ENCODE measurements at places on chromosomes 5 and 9. TPM values are rescaled to one million over a fixed set of nuclear protein-coding genes. Genes with fewer than 3 reads are reported as not detected.
A peak's percentile ranks its signal among the peaks of the same experiment; 100 is the strongest.

The ZCCHC10 gene
- total RNA-seq: 17.8 TPM

The LECT2 gene
- not detected for total RNA-seq

The TMEM250 gene
- total RNA-seq: 34.0 TPM

The GARNL3 gene
- total RNA-seq: 6.0 TPM

The PCDHGA5 gene
- 0.16 TPM for total RNA-seq

The TXNDC8 gene
- total RNA-seq: not detected

The TRAF1 gene
- total RNA-seq: 7.1 TPM

The ARL14EPL gene
- not detected for total RNA-seq

The PDE8B gene
- 2.5 TPM for total RNA-seq

DNA sequence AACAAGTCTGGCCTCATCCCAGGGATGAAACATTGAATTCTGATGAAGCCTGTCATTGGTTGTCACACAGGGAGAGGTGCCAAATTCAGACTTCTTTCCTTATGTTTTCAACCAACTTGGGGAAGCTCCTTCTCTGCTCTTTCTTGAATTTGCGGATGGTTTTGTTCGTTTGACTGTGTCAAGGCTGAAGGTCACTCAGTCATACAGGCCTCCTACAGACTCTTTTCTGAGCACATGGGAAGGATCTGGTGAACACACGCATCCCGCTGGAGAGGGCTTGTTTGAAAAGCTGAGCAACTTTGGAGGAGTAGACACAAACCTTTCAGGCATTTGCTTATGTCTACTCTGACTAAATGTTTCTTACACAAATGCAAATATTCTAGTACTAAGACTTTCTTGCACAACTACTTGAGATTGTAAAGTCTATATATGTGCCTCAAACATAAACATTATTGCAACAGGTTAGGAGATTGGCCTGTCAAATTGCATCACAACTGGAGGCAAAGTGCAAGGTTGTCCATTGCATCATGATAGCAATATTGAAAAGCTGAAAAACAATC is 151.5 kb upstream of the NR3C1 start:
- no peak for DNase-seq

GRCh38 chr9:2913026-2913425 is 69.1 kb upstream of the PUM3 start:
- DNase-seq: no peak

GRCh38 chr5:73369278-73369677 is 79.3 kb downstream of the FOXD1 start:
- DNase-seq: no peak

GRCh38 chr9:19290103-19290502 is 59.6 kb downstream of the DENND4C start:
- no peak for DNase-seq

DNA sequence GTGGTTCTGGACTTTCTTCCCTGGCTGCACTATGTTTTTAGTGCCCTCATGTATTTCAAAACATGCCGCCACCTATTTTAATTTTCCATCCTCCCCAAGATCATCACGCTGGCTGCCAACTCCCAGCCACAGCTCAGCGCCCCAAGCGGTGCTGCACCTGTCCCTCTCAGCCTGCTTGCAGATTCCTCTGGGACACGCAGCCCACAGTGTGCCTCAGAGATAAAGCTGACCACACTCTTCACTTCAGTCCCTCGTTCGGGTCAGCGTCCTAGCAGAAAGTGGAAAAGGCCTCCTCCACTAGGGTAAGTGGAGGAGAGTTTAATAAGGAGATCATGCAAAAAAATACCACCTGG is 56.2 kb upstream of the CKS2 start:
- no peak for DNase-seq

DNA sequence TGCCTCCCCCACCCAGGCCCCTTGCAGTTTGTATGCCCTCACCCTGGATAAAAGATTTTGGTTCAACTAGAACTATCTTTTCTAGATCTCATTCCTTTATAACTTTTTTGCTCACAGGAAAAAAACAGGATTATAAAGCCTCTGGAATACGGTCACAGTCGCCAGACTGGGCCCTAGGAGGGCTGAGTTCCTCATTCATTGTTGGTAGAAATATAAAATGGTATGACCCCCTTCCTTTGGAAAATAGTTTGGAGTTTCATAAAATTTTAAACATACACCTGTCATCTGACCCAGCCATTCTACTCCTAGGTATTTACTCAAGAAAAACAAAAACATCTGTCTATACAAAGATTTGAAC is 82.1 kb downstream of the HSD17B3 start:
- DNase-seq: no peak

DNA sequence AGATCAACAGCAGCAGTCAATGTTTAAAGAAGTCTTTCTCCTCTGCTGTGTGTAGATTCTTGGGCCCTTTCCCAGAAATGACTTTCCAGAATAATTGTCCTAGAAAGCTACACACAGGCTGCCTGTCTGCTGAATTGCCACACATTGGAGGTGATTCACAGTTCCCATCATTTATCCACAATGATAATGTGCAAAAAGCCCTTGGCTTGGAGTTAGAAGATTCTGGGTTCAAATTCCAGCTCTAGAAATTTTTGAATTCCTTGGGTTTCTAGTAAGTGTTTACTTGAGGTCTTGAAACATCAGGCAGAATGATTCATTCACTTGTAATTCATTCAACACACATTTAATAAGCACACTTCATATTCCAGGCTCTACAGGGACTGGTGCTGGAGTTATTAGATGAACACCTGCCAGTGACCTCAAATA is 28.6 kb upstream of the EPB41L4B start:
- no peak for DNase-seq

DNA sequence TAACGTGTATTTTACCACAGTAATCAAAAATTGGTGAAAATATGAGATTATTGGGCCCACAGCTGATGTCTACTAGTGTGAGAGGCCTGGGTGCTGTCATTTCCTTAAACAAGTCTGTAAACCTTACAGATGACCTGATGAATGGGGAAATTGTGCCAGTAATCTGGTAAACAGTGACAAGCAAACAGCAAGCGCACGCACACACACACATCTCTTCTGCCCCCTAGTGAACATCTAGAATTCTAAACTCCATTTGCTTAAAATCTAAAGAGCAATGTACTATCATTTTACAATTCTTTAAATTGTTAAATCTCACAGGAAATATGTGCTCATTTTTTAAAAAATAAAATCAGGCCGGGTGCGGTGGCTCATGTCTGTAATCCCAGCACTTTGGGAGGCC is 7.5 kb upstream of the RAPGEF1 start:
- no peak for DNase-seq

- no peak for DNase-seq
Observed at GRCh38 chr5:83510260-83510659, 38.7 kb downstream of the VCAN start.

DNA sequence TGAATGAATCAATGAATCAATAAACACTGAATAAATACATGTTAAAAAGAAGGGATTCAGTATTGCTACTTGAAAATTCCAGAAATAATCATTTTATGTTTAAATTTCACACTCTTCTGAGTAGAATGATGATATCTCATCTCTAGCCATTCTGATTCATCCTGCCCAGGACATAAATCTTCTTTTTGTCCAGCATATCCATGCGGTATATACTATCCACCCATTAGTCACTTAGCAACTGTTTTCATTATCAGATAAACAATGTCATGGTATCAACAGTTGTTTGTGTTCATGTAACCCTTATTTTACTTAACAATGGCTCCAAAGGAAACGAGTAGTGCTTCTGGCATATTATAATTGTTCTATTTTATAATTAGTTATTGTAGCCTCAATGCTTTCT is 432.4 kb upstream of the SMC2 start:
- DNase-seq: no peak

GRCh38 chr5:95142145-95142544 is 142.7 kb downstream of the MCTP1 start:
- no peak for DNase-seq

DNA sequence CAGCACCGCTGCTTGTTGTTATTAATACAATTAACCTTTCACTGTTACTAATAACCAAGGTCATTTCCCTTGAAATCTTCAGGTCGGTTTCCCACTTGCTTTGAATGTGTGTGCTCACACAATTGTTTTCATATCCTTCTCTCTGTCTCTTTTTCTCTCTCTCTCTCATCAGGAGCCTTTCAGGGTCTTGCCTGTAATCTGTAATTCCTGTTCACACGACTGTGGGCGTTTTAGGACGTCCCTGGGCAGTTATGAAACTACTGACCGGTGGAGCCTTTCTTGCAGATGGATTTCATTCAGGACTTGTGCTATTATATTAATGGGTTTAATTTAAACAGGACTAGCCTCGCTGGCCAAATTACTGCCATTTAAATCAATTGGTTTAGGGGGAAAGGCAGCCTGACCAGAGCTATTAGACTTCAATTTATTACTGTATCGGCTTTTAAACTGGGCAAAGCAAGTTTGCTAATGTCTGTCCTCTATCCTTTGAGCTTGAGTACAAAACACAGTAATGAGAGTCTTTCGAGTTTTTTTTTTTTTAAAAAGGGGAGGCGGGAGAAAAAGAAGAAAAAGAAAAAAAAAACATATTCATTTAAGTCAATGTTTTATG is 316.0 kb upstream of the TLE4 start:
- no peak for DNase-seq

GRCh38 chr9:90881648-90882047 is 80.0 kb downstream of the SYK start:
- DNase-seq: peak; percentile 56

- DNase-seq: no peak
Observed at GRCh38 chr5:78534148-78534904, 114.2 kb downstream of the LHFPL2 start.

- DNase-seq: no peak
Observed at GRCh38 chr5:32584646-32585045, 711 bp upstream of the SUB1 start.

- no peak for DNase-seq
Observed at GRCh38 chr5:150153483-150153882, 2.2 kb downstream of the PDGFRB start.

- DNase-seq: no peak
Observed at GRCh38 chr9:136084063-136084944, 10.8 kb downstream of the NACC2 start.

DNA sequence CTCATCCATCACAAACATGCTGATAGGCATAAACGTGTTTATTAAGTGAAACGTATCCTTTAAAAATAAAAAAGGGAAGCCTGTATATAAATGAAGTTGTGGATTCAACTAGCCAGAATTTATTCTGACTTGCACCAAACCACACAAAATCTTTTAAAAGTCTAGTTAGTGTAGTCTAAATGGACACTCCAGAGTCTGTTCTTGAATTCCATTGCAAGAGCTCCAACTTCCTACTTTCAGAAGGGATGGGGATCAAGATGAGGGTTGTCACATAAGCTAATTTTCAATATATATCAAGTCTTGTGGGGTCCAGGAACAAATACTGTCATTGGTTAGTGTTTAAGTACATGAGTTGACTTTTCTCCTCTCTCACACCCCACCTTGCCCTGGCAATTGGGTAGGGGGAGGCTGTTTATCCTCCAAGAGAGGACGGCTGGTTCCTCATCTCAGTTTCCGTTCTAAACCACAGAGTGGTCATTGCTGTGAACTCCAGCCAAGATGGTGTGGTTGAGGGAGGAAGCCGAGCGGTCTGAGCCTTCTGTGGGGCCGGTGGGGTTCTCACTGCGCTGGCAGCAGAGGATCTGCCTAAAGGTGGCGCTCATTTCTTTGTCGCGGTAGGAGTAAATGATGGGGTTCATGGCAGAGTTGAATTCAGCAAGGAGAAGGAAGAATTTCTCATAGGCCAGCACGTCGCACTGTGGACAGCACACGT is 163.2 kb downstream of the LPAR1 start:
- no peak for DNase-seq

GRCh38 chr5:169341556-169341955 is 40.6 kb upstream of the SLIT3 start:
- DNase-seq: no peak

- no peak for DNase-seq
Observed at GRCh38 chr5:159550951-159551350, 220.7 kb upstream of the IL12B start.

DNA sequence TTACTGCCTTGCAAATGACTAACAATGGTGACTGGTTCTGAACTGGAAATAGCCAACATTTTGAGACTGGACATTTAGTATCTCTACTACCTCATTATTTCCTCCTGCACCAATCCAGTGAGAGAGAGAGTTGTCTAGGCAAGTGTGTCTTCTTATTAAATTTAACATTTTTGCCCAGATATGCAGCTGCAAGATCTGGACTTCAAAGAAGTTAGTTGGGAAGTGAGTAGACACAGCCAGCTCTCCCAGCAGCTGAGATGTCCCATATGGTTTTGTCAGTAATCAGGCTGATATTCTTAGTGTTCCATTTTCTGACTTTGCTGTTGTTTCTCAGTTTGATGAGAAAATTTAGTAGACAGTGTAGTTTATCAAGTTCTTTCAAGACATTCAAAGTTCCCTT is 1778.8 kb upstream of the CDH6 start:
- DNase-seq: no peak

GRCh38 chr9:131096269-131097125 is at the start of gene AIF1L:
Gene AIF1L (plus strand): TSS chr9:131096531. CDS start chr9:131096630, 99 bp downstream.
- DNase-seq: no peak

DNA sequence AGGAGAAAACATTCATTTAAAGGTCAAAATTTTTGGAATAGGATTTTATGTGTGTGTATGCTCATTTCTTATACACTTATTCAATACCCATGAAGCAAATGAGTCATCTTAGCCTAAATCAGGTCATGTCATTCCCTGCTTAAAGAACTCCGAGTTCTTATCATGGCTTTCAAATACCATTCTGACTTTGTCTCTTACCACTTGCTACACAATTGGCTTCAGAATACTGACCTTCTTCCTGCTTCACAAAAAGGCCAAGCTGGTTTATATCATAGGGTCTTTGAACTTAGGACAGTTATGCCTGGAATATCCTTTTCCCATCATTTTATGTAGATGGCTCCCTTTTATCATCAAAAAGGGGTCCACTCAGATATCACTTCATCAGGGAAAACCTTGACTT is 652.2 kb upstream of the WWC1 start:
- DNase-seq: no peak

- DNase-seq: no peak
Observed at GRCh38 chr5:174759091-174759490, 34.7 kb downstream of the MSX2 start.

- no peak for DNase-seq
Observed at GRCh38 chr9:20236676-20237075, 385.6 kb downstream of the MLLT3 start.

DNA sequence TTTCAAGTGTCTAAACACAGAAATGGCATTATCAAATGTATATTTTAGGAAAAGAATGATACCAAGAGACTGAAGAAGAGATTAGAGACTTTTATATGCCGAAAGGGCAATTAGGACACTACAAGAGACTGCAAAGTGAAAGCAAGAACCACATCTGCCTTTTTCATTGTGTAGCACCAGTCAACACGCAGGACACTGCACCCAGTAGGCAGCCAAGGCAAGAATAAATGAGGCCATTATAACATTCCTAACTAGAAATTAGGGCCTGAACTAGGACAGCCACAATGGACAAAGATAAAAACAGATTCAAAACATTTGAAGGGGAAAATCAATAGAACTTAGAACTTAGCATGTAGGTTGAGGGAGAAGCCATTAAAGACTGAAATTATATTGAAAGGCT is 10.8 kb downstream of the CETN3 start:
- no peak for DNase-seq

DNA sequence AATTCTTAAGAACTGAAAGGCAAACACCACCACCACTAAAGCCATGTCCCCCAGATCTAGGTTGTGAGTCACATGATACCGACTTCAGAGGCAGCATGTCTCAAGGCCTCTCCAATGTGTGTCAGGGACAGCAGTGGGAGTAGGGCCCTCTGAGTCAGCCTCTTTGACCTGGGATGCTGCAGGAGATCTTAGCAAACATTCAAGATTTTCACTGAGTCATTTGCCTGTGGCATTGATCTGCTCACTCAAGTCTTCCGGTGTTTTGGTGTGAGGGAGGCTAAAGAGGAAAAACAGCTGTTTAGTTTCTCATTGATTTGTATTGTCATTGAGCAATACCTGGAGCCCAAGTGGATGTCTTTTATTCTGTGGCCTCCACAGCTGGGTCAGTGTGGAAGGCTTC is 36.1 kb downstream of the TMC1 start:
- no peak for DNase-seq

All from osteocyte (in vitro differentiated cells).